ENCODE measurements at places on chromosomes 7 and 10.

- DNase-seq, result no peak
Measured at GRCh38 chr7:33981671-33982424, 76.5 kb downstream of the BMPER start.

GRCh38 chr10:71752391-71753090 lies 20.8 kb downstream of the VSIR start:
- no peak for DNase-seq

DNA sequence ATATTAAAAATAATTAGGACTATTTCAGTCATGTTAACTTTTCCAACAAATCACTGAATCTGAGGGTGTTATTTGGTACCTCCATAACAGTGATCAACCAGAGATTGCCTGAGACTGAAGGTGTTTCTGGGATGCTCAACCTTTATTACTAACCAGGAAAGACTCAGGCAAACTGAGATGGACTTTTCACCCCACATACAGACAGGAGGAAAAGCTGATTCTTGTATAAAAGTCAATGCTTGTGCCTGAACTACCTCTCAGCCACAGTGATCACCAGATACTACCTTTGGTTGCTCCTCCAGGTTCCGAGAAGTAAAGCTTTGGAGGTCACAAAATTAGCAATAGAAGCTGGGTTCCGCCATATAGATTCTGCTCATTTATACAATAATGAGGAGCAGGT lies 1.9 kb downstream of the AKR1C3 start:
- no peak for DNase-seq

- DNase-seq, result no peak
Measured at GRCh38 chr10:7944215-7944480, 110.3 kb upstream of the GATA3 start.

DNA sequence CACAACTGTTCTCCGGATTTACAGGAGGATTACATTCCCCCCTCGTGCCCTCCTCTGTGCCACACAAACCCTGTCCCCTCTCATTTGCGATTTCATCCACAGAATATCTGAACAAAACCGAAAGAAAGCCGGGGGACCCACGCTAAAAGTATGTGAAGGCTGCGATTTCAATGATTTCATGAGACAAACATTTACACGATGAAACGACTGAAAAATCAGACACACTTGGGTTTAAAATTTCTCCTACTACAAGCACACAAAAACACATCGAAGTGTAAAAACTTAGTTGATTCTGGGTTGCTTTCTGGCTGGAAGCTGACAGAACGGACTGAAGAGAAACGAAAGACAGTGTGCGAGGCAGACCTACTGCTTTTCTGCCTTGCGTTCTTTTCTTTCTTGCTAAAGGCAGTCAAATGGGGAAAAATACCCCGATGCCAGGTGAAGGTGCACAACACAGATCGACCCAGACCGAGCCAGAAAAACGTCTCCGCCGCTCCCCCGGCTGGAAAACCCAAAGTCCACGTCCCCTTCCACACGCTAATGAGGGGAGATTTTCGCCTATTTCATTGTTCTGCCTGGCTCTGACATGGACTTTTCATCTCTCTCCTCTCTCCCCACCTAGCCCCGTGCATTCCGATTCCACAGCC lies 1.2 kb downstream of the HIPK2 start:
- DNase-seq, result peak; percentile 43

- DNase-seq, result no peak
Measured at GRCh38 chr10:20363684-20364083, 533.4 kb downstream of the NEBL start.

GRCh38 chr10:109774121-109774440 lies 149.2 kb downstream of the XPNPEP1 start:
- DNase-seq, result no peak

GRCh38 chr7:104767826-104768536 lies 246.0 kb upstream of the KMT2E start:
- no peak for DNase-seq

- DNase-seq, result no peak
Measured at GRCh38 chr7:108808549-108809266, 239.0 kb downstream of the DNAJB9 start.

DNA sequence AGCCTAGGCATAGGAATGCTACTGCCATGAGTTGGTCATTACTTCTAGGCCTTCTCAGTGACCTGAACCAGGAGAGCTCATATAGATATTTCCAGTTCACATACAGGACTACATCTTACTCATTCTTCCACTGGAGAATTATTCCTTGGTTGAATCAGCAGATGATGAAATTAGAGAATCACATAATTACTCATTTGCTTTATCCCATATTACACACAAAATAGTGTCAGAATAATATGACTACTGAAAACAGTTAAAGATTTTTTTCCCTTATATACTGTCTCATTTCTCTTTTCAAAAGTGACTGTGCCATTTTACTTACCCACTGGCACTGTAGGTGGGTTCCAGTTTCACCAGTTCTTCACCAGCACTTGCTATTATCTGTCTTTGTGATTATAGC lies 18.5 kb downstream of the BMS1 start:
- no peak for DNase-seq

GRCh38 chr10:11326913-11327616 lies 284.4 kb downstream of the USP6NL start:
- no peak for DNase-seq

GRCh38 chr7:52317921-52318320 lies 717.5 kb upstream of the POM121L12 start:
- DNase-seq, result no peak

DNA sequence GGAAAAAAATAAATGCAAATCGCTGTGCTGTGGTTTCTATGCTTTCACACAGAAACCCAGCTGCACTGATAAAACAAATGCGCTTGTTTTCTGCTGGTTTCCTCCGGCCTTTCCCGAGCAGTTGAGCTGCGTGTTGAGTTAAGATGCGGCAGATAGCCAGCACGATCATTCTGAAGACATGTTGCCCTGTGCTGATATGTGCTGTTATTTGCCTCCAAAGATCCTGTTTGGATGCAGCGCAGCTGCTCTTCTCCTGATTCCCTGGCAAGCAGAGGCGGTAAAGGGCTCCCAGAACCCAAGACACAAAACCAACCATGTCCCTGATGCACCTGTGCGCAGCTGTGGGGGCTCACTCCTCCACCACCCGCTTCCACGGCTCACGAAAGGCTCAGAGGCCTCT lies 225.4 kb downstream of the PAXIP1 start:
- DNase-seq, result no peak

DNA sequence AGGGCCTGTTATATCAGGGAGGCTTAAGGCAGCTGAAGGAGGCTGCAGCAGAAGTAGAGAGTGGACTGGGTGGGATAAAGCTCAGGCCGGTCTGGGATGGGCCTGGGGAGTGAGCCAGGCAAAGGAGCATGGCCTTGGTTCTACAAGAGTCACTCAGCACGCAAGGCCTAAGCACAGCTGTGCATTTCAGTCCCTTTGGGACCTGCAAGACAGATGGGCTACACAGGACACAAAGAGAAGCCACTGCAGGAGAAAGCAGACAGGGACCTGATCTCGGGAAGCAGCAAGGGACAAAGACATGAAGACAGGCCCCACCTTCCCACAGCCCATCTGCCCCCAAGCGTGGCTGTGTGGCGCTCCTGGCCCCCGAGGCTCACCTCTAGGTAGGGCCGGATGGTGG lies 29.4 kb downstream of the RRP12 start:
- DNase-seq, result no peak

- DNase-seq, result no peak
Measured at GRCh38 chr10:10392511-10392910, 625.2 kb upstream of the CELF2 start.

GRCh38 chr10:29917311-29917710 lies 142.1 kb downstream of the JCAD start:
- DNase-seq, result no peak

DNA sequence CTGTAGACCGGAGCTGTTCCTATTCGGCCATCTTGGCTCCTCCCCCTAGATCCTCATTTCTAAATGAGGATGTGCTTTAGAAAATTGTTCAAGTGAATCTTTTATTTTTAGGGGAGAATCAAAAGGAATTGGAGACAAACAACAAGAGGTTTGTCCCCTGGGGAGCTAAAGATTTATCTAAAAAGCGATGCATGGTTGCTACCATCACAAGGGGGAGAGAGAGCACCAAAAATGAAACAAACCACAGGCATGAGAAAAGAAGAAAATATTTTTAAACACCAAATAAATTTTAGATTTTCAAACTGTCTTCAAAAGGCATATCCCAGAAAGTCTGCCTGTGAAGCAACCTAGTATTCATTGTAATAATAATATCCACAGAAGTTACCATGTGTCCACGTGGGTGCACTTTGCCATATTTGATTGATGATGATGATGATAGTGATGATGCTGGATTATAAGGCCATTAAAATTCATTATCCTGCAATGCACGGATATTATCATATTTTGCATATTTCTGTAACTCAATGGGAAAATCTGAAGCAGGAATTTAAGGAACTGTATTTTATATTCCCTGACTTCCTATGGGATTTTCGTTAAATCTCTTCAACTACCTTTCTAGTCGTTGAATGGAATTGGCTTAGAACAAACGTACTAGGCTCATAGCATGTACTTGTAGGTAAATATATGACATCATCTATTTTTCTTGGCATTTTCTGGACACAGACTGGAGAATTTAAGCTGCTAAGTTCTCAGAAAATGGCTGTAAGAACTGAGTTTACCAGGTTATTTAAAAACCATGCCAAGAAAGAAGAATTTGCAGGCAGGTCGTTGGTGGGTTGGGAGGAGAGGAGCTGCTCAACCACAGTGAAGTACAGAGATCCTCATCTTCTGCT lies 171.6 kb downstream of the WDR37 start:
- no peak for DNase-seq

DNA sequence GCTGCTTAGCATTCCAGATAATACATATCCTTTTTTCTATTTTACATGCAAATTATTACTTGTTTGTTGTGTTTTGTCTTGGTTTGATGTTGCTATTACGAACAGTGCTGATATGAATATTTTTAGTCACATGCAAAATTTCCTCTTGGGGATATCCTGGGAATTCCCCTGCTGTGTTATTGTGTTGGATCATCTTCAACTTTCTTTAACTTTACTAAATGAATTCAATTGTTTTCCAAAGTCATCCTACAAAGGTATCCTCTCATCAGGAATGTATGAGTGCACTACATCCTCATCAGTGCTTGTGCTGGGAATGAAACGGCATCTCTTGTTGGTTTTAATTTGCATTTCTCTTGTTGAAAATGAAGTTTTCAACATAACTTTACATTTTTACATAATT lies 87.1 kb downstream of the AASS start:
- DNase-seq, result no peak

DNA sequence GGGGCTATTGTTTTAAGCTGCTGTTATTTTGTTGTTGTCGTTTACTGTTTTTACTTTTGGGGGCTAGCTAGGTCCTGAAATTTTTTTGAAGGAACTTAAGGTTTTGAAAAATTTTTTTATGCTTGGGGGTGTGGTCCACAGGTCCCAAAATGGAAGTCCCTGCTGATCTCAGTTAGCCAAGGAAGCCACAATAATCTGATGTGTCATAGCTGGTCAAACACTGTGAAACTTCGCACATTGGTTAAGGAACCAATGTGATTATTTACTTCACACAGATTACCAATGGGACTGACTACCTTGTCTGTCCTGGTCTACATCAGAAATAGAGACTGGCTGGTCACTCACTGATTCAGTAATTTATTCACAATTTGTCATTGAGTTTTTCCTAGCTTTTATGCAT lies 29.5 kb upstream of the HYCC1 start:
- no peak for DNase-seq

DNA sequence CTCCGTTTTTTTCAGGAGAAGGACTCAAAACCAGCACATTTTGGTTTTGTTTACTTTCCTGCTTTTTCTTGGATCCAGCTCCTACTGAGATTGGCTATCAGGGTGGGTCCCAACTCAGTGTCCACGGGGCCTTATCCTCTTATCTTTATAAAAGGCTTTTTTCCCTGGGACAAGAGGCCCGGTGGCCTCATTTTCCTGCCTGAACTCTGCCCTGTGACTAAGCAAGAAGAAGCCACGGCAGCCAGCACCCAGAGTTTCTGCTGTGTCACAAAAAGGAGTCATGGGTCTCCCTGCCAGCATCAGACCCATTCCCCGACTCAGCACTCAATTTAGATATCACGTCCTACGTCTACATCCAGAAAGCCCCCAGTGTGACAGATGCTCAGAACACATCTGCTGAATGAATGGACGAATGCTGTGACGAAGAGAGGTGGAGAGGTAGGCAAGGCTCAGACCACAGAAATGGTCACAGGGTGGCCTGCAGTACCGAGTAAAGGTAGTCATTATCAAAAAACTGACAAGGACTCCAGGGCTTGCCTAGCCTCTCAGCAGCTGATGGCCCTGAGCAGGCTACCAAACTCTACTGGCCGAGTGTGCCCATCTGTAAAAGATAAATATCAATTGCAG lies 16.7 kb downstream of the DLG5 start:
- DNase-seq, result no peak

DNA sequence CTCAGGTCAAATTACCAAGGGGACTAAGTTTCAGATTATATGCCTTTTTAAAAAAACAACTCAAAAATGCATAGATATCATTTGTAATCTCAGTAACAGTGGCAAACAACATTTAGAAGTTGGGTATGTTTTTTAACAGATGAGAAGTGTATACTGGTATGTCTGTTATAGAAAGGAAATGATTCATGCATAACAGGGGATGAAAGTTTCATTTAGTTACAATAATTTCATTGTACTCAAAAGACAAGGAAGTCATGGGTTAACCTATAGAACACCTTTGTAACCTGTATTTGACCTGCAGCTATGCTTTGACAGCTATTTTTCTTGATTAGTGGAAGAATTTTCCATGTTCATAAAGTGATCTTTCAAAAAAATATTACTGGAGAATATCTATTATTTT lies 35.4 kb upstream of the FAM133B start:
- DNase-seq, result no peak

GRCh38 chr7:95598511-95598910 lies 2.2 kb upstream of the PDK4 start:
- no peak for DNase-seq

DNA sequence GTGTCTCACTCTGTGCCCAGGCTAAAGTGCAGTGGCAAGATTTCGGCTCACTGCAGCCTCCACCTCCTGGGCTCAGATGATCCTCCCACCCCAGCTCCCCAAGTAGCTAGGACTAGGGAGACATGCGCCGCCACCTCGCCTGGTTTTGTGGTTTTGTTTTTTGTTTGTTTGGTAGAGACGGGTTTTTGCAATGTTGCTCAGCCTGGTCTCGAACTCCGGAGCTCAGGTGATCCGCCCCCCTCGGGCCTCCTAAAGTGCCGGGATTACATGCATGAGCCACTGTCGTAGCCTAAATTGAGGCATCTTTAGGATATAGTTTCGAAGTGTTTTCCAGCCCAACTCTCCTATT lies 781 bp downstream of the ZNF727 start:
- DNase-seq, result no peak

GRCh38 chr10:19922236-19922963 lies 106.2 kb downstream of the PLXDC2 start:
- no peak for DNase-seq

All from stimulated activated CD4-positive, alpha-beta T cell treated with anti-CD3 and anti-CD28 coated beads, Interleukin-15, amount 100 ng/mL, for 24 hours (primary cell).